GM12891 (cell line): ENCODE measurements at places on chromosomes 11 and 22.

- no peak for DNase-seq
Observed at GRCh38 chr11:122509899-122510298, 145.6 kb upstream of the UBASH3B start.

- DNase-seq, result no peak
Observed at GRCh38 chr11:74677131-74677530, 54.1 kb downstream of the CHRDL2 start.

DNA sequence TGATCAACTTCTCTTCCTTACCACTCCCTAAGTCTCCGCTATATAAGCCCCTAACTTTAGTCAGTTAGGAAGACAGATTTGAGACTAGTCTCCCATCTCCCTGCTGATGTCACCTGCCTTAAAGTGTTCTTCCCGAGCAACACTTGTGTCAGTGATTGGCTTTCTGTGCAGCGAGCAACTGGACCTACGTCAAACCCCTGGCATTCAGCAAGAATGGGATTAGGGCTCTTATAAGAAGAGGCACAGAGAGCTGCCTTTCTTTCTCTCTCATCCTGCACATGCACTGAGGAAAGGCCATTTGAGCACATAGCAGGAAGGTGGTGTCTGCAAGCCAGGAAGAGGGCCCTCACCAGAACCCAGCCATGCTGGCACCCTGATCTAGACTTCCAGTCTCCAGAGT lies 116.6 kb upstream of the THY1 start:
- DNase-seq, result no peak

- DNase-seq, result no peak
Observed at GRCh38 chr11:127643268-127644058, 642.9 kb upstream of the KIRREL3 start.

- DNase-seq, result no peak
Observed at GRCh38 chr11:123839131-123839530, 33.0 kb upstream of the OR6M1 start.

GRCh38 chr11:129747071-129747470 lies 68.6 kb upstream of the TMEM45B start:
- no peak for DNase-seq

- no peak for DNase-seq
Observed at GRCh38 chr22:19961201-19961580, 19.6 kb upstream of the TXNRD2 start.
